ENCODE measurements at places on chromosomes 6 and 20.

GRCh38 chr6:38375341-38375740 lies 264.4 kb downstream of the BTBD9 start:
- DNase-seq: no peak

GRCh38 chr20:5570031-5570430 lies 180.2 kb upstream of the SHLD1 start:
- DNase-seq: no peak

GRCh38 chr6:68649669-68650068 lies 14.6 kb downstream of the ADGRB3 start:
- DNase-seq: no peak

GRCh38 chr20:37280403-37280802 lies 9.1 kb upstream of the MANBAL start:
- DNase-seq: no peak

Data from stimulated activated CD4-positive, alpha-beta T cell treated with anti-CD3 and anti-CD28 coated beads, Interleukin-1b, Interleukin-23, amount 100 ng/mL, for 48 hours (primary cell).